ENCODE measurements at places on chromosomes 12 and 14.

DNA sequence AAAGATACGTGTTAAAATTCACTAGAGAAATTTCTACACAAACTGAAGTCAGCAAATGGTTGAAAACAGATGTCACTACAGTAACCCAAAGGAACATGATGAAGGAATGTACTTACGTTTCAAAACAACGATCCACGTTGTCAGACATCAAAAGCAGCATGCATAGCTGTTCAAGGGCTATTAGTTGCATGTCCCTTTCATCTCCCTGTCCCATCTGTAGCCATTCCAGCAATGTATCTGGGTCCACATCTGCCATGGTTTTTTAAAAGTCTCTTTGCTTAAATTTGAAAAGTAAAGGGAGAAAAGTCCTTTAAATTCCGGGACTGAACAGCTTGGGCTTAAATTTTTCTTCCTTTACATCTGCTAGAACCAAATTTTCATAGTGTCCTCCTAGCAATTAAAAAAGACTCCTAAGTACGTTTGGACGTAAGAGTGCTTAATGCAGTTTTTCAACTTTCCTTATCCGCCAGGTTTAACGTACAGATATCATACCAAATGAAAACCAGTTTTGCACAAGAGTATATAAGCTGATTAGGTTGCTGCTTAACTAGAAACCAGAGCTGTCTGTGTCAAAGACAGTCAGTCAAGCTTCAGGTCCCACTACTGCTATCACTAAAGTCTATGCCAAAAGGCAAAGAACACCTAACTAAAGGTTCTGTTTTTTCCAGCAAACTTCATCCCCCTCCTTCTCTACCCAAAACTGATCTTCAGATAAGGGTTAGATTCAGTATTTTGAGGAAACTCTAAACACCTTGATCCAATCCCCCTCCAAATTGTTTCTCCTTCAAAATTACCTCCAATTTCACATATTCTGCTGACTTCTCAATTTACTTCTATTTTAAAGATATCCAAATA lies 1.7 kb downstream of the HECTD1 start:
- peak; percentile 60 for DNase-seq

DNA sequence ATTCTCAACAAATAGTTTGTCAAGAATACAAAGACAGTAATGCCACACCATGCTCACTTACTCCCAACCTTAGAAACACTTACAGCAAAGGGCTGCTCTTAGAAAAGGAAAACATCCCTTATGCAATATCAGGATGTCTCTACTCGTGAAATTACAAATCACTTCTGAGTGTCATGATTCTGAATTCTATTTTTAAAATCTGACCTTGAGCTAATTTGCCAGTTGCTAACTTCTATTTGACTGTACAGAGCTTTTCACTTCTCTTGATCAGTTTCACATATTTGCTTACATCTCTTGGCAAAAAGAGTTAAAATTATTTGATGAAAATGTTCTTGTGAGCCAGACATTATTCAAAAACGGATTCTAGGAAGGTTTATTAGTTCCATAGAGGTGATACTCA lies 136.7 kb upstream of the SLC35F4 start:
- no peak for DNase-seq

GRCh38 chr12:57772429-57773322 lies at the start of gene EEF1AKMT3:
EEF1AKMT3 (plus strand) TSS chr12:57772614; CDS start chr12:57772725, 111 bp downstream.
- DNase-seq = no peak

- no peak for DNase-seq
These were observed 13.5 kb downstream of the TBX3 start for GRCh38 chr12:114670291-114670980.

- DNase-seq = no peak
These were observed 50.9 kb downstream of the DAO start for GRCh38 chr12:108930756-108931155.

- no peak for DNase-seq
These were observed 2.0 kb downstream of the FAM177A1 start for GRCh38 chr14:35047976-35048513.

GRCh38 chr12:114291389-114292060 lies 114.4 kb downstream of the TBX5 start:
- no peak for DNase-seq

GRCh38 chr14:102982852-102983470 lies 60.5 kb downstream of the AMN start:
- DNase-seq = no peak

DNA sequence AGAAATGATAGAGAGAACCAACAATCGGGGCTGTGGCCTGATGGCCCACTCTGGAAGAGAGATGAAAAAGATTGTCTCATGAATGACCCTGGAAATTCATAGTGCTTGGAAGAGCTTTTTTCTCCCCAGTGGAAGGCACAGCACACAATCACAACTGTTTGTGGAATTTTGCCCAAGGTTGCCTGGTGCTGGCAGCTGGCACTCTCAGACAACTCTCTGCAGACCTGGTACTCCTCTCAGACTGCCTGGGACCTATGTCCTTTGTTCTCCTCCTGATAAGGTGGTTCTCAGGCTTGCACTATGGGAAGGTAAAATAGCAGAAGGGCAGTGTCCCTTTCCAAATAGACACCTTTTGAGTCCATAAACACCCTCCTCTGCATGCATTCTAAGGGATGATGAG lies 144.1 kb upstream of the SEL1L start:
- no peak for DNase-seq

GRCh38 chr14:69848903-69849391 lies 30.3 kb upstream of the SMOC1 start:
- no peak for DNase-seq

- DNase-seq = no peak
These were observed 62.7 kb upstream of the ARID2 start for GRCh38 chr12:45666816-45667215.

- no peak for DNase-seq
These were observed 27.8 kb downstream of the SMCO2 start for GRCh38 chr12:27474344-27474743.

GRCh38 chr12:25801734-25802133 lies 156.7 kb upstream of the RASSF8 start:
- no peak for DNase-seq

DNA sequence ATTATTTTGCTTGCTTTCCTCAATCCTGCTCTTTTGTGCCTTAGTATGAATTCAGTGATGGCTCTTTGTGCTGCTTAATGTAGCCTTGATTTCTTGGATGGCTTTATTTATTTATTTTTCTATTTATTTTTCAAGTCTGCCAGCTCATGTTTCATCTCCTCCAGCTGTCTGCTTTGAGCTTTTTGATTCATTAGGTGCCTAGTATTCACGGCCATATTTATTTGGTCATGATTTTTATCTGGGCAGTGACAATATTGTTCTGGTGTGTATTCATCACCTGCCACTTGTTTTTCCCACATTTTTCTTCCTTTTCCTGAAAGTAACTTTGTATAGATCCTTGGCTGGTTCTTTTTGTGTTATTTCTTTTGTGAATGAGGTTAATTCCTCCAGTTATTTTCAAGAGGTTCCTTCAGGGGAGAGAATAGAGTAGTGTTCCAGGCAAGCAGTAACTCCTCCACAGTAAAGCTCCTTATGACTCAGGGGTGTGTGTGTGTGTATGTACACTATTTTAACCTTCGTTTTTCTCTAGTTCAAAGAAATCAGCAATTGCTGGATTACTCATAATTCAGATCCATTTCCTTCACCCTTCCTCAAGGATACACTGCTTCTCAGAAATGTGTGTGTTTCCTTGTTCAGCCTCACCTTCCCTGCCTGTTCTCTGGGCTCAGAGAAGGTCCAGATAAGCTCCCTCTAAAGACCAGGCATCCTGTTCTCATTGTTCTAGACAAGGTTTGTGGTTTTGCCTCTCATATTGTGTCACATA lies 51.6 kb upstream of the PMCH start:
- no peak for DNase-seq

- DNase-seq = no peak
These were observed 827.7 kb downstream of the TMTC2 start for GRCh38 chr12:83514372-83514771.

- no peak for DNase-seq
These were observed 15.1 kb downstream of the RNF41 start for GRCh38 chr12:56206452-56207166.

DNA sequence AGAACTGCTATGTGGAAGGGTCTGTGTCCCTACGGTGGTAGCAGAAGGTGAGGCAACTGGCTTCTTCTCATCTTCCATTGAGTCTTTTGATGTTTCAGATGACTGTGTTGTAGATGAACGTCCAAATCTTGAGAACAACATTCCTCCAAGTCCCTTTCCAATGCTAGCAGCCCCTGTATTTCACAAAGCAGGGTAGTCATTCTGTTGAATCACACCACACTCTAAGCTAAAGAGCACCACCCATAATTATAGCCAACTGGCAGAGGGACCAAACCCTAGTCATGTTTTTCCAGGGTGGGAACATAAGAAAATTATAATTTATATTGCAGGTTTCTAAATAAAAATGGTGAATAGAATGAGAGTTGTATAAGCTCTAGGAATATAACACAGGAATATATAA lies 98.7 kb downstream of the DDHD1 start:
- DNase-seq = no peak

- DNase-seq = no peak
These were observed 4.3 kb downstream of the OLR1 start for GRCh38 chr12:10167599-10167998.

DNA sequence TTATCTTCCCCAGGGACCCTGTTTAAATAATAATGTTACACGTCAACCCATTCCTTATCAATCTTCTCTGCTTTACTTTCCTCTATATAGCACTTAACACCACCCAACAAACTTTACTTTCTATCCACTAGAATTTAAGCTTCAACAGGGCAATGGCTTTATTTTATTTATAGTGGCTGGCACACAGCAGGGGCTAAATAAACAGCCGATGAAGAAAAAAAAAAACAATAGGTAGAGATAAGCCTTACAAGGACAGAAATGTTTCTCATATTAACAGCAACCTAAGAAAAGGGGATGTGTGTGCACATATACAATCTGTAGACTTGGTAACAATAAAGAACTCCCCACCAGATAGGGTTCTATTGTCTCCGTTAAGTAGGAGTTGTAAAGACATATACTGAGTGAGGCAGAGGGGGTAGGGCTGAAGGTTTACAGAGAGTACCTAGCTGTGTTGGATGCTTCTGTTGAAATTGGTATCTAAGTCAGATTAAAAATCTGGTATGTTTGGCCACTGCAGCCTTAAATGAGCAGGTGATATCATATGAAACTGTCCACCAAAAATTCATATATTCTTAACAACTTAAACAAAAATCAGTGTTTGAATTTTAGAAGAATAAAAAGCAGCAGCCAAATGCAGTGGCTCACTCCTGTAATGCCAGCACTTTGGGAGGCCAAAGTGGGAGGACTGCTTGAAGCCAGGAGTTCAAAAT lies 24.7 kb upstream of the AP4S1 start:
- DNase-seq = no peak

GRCh38 chr12:113475451-113476175 lies 3.9 kb upstream of the LHX5 start:
- no peak for DNase-seq

All from vagina (tissue), 2 donors.